Cerebellar nuclear complex (tissue), 1 donor: ENCODE measurements at places on chromosomes 2 and 18.

DNA sequence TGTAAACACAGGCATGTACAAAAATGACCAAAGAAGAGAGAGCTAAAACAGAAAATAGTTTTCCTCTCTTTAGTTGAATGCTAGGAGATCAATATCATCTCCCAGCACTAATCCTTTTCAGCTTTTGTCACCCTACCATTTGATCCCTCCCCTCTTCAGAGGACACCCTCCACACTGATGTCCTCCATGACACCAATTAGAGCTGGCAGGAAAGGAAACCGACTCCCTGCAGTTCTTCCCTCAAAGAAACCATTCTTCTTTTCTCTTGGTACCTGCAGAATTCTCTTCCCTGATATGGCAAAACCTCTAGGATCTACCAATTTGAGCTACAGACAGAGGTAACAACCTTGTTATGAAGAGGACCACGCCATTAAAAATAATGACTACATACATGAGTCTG lies 5.3 kb downstream of the EPB41L3 start:
- DNase-seq = no peak

GRCh38 chr2:66543257-66543767 lies 108.4 kb downstream of the MEIS1 start:
- DNase-seq = no peak

GRCh38 chr2:128374001-128374710 lies 55.5 kb upstream of the HS6ST1 start:
- DNase-seq = no peak

- no peak for DNase-seq
These were observed 2.8 kb downstream of the CYTIP start for GRCh38 chr2:157441072-157441454.

DNA sequence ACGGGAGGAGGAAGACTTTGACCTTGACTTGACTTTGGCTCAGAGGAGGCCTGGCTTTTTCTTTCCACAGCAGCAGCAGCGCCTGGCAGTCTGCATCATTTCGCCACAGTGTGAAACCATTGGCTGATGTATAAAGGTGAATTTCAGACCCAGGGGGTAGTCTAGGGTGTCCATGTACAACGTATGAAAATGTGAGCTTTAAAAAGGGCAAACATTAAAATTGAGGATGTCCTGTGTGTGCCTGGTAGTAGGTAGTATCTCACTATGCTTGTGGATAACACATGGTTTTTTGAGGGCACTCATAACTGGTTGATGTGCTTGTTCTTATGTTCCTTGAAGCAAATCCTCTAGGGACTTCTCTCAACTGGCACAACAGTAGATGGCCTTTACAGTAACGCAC lies 86.1 kb downstream of the LPIN1 start:
- no peak for DNase-seq
